ENCODE measurements at places on chromosomes 7 and 10.

DNA sequence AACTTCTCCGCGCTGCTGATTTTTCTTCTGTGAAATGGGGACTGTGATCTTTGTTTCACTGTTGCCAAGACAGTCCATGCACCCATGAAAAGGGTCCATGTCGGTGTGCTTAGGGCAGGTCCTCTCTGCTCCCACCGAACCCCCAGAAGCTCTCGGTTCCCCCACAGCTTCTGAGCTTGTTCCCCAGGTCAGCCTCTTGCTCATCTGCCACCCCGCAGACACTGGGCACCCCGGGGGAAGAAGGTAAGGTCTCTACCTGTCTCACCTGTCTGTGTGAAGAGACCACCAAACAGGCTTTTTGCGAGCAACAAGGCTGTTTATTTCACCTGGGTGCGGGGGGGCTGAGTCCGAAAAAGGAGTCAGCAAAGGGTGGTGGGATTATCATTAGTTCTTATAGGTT, 66.2 kb upstream of the NANOS1 start:
- DNase-seq, result no peak

- DNase-seq, result no peak
These were observed 38.0 kb downstream of the WIPI2 start for GRCh38 chr7:5228066-5228465.

GRCh38 chr10:123429706-123430221, 236.4 kb upstream of the GPR26 start:
- DNase-seq, result no peak

DNA sequence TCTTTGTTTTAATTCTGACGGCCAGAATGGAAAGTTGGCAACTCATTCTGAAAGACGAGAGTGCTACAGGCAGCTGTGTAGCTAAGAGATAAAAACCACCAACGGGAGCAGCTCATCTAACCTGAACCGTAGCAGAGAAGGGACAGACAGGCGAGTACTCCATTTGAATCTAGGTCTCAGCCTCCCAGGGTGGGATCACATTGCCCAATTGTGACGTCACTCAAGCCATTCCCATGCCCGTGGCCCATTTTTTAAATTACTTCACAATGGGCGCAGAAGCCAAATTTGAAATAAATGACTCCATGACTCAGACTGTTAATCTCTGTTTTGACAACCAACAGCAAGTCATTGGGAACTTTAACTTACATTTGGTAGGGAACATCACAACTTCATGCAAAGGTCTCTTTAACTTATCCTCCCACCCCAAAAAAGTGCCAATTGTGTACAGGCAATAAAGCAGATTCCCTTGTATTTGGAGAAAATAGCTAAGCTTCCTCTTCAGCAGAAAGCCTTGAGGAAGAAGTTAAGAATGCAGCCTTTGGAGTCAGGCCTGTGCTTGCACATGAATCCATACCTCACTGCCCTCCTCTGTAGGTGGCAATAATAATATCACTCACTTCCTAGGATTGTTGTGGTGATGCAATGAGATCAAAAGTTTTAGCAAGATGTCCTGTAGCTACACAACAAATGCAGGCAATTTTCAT, 93.2 kb upstream of the KIF5B start:
- peak; percentile 46 for DNase-seq

GRCh38 chr10:130409931-130410330, 273.7 kb downstream of the GLRX3 start:
- no peak for DNase-seq

DNA sequence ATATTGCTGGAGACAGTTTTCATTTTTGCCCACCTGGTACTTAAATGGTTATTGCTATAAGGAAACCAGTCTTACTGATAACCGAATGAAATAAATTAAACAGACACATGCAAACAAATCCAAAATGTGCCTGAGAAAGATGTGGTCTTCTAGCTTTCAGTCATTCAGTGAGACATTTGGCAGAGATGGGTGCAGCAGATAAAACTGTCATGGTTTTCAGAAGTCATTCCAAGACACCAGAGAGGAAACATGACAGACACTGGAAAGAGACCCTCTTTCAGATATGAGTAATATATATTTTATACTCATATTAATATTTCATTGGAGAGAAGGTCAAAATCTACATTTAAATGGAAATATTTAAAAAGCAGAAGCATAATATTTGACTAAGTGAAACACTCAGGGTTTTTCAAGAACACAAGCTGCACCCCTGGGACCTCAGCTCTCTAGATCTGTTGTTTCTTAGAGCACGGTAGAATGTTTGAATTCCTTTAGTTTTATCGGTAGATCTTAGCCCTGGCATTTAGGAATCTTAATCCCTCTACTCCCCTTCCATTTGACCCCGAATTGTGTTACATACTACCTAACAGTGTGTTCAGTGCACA, 246.1 kb downstream of the AUTS2 start:
- no peak for DNase-seq

GRCh38 chr10:18527687-18528086, 123.7 kb downstream of the NSUN6 start:
- DNase-seq, result no peak

DNA sequence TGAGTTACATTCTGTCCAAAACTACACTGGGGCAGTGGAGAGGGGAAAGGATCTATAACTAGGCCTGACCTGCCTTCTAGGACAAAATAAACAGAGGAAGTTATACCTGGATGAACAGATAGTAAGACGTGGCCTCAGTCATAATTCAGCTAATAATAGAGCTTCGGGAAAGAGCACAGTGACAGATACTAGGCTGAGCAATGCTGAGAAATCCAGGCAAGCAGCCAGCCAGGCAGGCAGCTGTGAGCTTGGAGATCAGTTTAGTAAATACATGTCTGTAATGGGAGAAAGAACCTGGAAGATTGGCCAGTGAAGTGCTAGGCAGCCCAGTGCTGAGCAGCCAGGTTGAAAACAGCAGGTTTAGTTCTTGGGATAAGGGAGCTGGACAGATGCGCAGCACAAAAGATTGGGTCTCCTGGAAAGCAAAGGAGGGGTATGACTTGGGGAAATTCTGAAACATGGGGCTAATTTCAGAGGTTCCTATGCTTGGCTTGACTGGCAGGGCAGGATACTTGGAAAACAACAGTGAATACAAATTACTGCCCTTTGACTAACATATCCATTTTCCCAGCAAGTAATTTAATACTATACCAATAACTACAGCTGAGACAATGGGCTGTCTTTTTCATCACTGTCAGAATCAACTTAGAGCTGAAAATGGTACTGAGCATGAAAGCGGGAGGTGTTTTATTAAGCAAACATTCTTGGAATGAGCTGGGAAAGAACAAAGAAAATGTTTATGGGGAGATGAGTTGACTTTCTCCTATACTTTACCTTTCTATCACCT, 140.8 kb downstream of the DGKB start:
- DNase-seq, result no peak

DNA sequence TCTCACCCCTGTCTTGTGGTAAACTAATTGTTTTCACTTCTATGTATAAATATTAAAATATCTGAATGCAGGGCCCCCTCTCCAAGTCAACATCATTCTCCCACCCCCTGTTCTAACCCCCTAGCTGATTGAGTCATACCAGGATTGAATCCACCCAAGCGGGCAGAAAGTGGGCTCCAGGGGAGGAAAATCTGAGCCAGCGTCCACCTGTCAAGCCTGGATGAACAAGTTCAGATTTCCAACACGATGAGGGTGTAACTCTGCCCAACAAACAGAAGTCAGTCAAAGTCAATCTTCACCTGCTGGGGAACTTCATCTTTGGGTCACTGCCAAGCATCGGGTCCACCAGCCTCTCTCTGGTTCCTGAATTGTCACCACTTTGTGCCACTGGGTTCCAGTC, 162.9 kb upstream of the CELF2 start:
- DNase-seq, result no peak

DNA sequence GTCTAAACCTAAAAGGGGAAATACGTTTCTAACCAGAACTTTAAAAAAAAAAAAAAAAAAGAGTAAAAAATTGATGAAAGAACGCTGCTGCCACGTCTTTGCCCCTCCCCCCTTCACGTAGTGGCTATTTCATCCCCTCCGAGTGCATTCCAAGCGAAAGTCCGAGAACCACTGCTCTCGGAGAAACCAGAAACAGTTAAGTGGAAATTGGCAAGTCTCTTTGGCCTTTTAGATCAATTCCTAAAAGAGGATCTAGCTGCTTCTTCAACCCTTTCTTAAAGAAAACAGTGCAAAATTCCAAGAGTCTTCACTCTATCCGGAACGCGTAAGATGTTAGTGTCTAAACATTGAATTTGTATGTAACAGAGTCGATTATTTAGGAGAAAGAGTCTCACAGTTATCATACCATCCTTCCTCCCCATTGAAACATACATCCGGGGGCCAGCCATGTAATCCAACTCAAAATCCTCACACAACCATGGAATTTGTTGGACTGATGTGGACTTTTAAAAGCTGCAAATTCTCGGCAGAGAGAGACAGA, 1.1 kb downstream of the P4HA1 start:
- DNase-seq, result no peak

DNA sequence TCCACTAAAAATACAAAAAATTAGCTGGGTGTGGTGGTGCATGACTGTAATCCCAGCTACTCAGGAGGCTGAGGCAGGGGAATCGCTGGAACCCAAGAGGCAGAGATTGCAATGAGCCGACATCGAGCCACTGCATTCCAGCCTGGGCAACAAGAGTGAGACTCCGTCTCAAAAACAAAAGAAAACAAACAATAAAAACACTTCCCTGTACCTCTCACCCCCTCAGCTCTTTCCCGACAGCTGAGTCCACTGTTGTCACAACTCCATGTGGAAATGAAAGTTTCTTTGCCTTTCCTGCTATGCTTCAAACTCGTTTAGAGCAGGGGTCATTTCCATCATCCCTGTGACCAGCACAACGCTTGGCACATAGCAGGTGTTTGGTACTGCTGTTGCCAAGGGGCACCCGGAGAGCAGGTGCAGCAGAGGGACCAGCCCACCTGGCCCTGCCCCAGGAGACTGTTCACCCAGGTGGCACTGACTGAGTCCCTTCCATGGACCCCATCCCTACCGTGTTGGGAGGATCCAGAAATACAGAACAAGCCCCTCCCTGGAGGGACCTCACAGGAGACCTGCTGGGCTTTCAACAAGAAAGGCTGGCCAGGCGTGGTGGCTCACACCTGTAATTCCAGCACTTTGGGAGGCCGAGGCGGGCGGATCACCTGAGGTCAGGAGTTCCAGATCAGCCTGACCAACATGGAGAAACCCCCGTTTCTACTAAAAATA, 4.9 kb downstream of the TMEM130 start:
- DNase-seq, result no peak

GRCh38 chr7:155398944-155399343, 59.0 kb upstream of the EN2 start:
- no peak for DNase-seq

DNA sequence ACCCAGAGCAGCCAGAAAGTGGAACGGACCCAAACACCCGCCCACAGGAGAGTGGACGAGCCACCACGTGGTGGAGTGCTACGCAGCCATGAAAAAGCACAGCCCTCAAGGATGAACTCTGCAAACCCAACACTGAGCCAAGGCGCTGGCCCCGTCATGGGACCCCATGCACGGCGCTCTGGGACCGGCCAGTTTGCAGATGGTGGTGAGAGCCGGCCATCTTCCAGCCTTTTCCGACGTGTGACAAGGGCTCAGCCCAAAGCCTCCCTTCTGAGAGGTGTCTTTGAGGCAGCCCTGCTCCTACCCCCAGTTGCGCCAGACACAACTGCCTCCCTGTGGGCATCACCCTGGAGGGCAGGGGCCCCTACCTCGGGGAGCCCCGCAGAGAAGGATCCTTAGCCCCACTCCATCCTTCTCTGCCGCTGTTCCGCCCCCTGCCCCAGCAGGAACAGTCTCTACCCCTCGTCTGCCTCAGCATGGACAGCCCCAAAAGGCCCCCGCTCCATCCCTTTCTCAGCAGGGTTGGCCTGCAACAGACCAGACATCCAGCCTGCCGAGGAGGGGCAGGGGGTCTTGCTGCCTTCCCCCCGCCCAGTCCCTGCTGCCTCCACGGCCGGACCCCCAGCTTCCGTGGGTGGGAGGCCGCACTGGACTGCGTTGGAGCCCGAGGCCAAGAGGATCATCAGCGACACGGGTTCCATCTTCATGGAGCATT, 75.7 kb downstream of the MICALL2 start:
- no peak for DNase-seq

GRCh38 chr7:18387191-18387735, 108.3 kb upstream of the HDAC9 start:
- DNase-seq, result no peak

DNA sequence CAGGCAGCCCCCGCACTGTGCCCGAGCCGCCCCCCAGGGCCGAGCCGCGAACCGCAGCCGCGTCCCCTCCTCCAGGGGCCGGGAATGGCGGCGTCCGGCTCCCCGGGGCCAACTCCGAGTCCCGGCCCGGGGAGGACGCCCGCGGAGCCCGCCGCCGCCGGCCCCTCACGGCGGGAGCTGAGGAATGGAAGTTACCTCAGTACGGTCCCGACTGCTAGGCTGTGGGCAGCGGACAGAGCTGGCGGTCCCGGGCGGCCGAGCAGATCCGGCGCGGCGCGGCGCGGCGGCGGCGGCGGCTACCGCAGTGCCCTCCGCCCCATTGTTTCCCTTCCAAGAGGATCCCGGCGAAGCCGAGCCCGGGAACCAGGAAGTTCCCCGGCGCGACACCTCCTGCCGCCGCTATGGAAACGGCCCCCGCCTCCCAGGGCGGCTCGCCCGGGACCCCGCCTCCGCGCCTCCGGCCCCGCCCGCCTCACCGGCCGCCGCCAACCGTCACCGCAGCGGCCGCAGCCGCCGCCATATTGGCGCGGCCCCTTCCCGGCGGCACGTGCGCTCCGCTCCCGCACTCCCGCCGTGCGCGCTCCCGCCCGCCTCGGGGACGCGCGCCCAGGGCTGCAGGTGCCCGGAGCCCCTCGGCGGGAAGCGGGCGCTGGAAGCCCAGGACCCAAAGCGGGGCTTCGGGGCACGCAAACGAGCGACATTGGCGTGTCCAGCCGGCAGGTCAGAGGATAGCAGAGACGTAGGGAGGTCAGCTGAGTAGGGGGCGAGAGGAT, at the start of gene USP6NL:
TSS of gene USP6NL (minus strand) at position 403 of the 773 bp plus-strand sequence. CDS start 14,016 bp downstream, outside the sequence.
- peak; percentile 79 for DNase-seq

DNA sequence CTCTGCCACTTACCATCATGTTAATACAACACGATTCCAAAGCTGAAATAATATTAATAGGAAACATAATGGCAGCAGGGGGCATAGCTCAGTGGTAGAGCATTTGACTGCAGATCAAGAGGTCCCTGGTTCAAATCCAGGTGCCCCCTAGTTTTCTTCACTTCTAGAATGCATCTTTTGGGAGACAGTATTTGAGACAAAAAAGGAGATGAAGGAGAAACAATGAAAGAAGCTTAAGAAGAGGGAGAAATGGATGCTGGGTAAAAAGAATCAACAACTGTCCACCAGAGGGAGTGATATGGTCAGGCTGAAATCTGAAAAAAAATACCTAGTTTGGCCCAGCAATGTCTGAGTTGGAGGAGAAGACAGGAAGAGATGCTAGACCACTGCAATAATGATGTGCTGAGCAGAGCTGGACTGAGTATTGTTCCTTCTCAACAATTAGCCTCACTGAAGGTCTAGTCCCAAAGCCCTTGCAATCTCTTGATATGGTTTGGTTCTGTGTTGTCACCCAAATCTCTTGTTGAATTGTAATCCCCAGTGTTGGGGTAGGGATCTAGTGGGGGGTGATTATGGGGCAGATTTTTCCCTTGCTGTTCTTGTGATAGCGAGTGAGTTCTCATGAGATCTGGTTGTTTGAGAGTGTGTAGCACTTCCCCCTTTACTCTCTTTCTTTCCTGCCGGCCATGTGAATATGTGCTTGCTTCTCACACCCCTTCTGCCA, 48.3 kb downstream of the ZNF783 start:
- DNase-seq, result no peak
